ENCODE measurements at places on chromosomes 11 and 22.

DNA sequence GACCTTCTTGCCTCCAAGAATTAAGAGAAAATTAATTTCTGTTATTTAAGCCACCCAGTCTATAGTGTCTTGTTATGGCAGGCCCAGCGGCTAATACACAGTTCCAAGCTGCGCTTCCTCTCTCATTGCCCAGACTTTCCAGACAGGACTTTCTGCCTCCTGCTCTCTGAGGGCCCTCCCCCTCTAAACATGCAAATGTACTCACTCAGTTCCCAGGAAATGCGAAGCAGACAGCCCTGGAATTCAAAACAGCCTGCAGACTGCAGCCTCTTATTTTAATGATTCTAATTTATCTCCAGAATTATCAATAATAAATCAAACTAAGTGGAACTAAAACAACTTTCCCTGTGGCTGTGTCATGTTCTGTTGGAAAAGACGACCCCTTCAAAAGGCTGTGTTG lies 115.5 kb upstream of the ISX start:
- DNase-seq = no peak

DNA sequence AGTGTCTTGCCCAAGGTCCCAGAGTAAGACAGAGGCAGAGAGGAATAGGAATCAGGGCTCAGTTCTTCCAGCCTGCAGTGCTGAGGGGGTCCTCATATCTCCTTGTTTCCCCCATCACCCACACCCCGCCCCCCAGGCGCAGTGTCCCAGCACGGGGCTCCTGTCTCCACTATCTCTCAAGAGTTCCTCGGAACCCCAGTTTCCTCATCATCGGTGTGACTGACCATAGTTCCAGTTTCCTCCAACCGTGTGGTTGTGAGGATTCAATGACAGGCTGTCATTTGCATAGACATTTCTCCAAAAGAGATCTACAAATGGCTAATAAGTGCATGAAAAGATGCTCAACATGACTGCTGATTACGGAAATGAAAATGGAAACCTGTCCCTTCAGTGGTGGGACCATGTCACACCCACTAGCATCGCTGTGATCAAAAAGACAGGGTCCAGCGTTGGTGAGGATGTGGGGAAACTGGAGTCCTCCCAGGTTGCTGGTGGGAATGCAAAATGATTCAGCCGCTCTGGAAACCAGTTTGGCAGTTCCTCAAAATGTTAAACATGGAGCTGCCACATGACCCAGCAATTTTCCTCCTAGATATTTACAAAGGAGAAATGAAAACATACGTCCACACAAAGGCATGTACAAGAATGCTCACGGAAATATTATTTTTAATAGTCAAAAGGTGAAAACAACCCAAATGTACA lies 31.8 kb upstream of the PDGFB start:
- DNase-seq = no peak

GRCh38 chr11:1546536-1547466 lies 25.3 kb downstream of the DUSP8 start:
- no peak for DNase-seq

GRCh38 chr11:104361975-104362374 lies 198.0 kb upstream of the PDGFD start:
- DNase-seq = no peak

DNA sequence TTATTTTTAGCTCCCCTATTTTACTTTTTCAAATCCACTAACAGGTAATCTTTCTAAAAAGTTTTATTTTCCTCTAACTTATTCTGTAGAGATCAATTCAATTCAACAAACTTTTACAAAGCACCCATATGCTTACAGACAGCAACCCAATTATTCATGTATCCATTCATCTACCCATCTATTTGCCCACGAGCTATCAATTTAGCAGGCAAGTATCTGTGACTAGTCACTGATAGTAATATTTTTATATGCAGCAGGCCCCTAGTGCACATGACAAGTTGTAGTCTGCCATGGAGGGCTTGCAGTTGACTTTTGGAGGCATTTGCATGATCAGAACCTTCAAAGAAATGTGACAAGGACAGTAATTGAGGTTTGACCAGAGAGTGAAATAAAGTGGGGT lies 753.2 kb upstream of the TENM4 start:
- no peak for DNase-seq

DNA sequence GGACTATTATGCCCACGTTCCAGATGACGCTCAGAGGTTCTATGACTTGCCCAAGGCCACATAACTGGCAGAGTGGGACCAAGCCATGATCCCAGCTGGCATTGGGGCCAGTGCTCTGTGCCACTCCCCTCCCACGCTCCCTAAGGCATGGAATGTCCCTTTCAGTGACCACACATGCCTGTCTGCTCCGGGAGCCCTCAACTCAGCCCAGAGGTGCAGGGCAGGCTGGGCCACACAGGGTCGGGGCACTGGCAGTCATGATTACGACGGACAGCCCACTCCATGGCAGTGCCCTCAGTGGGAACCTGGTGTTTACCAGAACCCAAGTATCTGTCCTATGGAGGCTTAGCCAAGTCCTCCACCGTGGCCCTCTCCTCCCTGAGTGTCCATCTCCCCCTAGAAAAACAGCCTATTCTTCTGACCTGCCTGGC lies 10.0 kb downstream of the RHBDD3 start:
- no peak for DNase-seq

DNA sequence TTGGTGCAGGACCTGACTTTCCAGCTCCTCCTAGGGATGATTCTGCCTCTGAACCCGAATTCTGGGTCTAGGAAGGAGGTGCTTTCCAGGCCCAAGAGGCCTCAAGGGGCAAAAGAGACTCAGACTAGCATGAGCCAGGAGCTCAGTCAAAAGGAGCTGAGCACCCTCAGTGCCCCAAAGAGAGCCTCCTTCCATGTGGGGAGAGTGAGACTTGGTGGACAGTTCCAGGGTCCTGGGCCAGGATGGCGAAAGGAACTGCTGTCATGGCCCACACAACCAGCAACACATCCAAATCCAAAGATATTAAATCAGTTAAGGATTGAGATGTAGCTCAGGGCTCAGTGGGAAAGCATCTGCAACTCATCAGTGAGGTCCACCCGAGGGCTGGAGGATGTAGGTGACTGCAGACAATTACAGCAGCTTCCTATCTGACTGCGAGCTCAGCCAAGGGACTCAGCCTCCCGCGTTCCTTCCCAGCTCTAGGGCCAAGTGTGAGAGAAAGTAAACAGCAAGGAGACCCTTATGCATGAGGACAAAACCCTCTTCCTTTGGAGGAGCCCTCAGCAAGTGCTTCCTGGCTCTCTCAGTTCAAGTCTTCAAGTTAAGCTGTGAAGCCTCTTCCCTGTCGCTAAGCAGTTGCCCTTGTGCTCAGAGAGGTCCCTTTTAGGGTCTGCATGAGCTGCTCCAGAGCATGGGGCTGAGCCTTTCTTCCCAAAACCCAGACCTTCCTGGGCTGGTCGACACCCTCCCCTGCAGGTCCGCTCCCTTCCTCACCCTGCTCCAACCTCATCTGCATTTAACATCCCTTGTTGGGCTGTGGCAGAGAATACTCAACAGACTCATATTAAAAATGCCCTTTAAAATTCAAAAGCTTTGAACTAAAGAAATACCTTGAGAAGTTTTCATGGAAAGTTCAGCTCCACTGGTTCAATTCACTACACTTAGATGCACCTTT lies 35.8 kb downstream of the C11orf58 start:
- DNase-seq = no peak

GRCh38 chr22:22728382-22728781 lies 84.0 kb downstream of the GGTLC2 start:
- no peak for DNase-seq

DNA sequence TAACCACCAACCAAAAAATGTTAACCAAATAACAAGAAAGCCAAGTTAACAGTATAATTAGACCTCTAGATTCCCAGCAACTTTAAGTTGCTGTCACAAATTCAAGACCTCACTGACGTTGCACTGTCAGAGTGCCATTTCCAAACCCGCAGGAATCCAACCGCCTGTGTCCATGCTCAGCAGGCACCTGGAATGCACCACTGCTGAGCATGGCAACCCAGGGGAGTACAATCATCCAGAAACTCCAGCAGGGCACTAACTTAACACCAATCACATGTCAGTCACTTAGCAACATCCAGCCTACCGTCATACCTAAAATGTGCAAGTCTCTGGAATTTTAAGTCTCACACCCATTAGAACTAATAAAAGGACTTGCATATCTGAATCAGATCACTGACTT lies 48.8 kb downstream of the SMCO4 start:
- no peak for DNase-seq

DNA sequence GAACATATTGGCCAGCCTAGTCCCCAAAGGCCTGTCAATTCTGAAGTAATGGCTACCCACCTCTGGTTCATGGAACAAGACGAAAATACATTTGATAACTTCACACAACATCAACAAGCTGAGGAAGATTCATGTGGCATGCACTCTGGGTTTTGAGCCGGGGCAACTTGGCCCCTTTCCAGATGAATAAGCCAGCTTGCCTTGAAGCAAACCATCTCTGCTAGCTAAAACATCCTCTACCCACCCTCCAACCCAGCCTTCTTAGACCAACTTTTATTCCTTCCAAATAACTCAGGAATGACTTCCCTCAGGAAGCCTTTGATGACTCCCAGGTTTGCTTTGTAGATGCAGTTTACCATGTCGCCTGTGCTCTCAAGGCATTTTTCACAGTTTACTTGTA lies 94.4 kb downstream of the SLC1A2 start:
- no peak for DNase-seq

DNA sequence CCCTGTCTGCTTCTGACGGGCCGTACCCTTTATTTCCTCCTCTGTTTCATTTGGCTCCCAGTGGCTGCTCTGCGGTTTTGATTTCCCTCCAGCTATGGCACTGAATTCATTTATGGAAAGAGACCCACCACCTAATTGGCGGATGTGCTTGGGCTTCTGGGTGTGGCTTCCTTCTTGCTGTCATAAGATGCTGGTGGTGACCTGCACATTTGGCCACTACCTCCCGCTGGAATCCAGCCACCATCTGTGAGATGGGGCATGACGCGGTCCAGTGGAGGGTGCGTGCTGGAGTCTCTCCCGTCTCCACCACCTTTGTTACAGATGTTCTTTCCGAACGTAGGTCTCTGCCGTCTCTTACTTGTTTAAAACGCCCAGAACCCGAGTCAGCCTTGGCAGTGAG lies 47.7 kb upstream of the FADD start:
- DNase-seq = no peak

DNA sequence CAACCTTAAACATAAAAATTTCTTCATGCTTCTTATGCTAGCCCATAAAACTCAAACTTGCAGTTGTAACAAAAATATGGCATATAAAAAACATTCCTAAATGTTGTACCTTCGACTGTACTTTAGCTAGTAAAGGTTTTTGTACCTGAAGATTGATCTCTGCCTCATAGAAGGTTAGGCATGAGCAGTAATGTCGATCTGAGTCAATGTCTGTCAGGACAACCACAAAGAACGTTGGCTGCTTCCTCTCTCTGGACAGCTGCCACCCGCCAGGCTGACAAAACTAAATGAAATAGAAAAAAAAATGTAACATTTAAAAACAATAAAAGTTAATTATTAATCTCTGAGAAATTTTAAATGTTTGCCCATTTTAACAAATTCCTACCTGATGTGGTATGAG lies 251.3 kb downstream of the SBF2 start:
- DNase-seq = no peak

DNA sequence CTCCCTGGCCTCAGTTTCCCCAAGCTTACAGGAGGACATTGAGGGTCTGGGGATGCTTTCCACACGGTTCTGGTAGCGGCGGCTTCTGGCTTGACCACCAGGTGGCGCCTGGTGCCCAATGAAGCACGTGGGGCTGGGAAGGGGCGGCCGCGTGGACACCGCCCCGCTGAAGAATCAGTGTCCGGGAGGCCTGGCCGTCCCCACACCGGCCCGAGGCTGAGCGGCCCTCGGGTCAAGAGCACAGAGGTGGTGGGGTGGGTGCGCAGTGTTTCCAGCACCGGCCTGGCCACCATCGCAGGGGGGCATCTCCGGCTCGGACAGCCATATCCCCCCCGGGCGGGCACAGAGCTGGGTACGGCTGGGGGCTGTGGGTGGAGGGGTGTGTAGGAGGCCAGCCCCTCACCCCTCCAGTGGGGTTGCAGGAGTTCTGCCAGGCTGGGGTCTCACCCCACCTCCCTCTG lies 27.8 kb upstream of the PPARA start:
- DNase-seq = peak; percentile 55

DNA sequence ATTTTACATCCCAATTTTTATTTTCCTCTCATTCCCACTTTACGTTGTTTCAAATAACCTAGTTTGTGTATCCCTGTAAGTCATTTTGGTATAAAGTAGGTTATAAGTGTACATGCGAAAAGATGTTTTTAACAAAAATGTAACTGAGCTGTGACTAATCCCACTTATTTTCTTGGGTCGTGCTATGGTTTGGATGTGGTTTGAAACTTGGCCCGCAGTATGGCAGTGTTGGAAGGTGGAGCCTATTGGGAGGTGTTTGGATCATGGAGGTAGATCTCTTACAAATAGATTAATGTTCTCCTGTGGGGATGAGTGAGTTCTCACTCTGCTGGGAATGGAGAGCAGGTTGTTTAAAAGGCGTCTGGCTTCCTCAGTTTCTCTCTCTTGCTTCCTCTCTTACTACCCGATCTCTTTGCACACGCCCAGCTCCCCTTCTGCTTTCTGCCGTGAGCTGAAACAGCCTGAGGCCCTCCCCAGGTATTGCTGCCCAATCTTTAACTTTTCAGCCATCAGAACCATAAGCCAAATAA lies 7.2 kb downstream of the RPL27A start:
- no peak for DNase-seq

- DNase-seq = no peak
Observed at GRCh38 chr11:121522043-121522941, 69.5 kb upstream of the SORL1-AS1 start.

DNA sequence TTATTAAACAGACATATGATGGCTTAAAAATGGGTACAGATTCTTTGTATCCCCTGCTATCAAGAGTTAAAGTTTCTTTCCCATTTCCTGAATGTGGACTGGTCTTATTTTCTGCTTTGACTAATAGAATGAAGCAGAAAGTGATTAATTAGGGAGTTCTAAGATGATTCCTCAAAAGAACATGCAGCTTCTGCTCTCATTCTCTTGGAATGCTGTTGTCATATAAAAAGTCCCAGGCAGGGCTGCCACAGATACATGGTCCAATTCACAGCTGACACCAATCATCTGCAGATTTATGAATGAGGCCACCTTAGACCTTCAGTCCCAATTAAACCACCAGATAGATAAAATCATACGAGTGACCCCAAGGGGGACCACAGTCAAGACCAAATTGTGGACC lies 844.5 kb upstream of the RAG2 start:
- DNase-seq = no peak

- DNase-seq = no peak
Observed at GRCh38 chr11:92837595-92837994, 131.9 kb upstream of the MTNR1B start.

Data from activated CD4-positive, alpha-beta T cell treated with anti-CD3 and anti-CD28 coated beads, Interleukin-2, amount 50 U/mL, for 24 hours (primary cell).